ENCODE measurements at places on chromosomes 1 and 21.

DNA sequence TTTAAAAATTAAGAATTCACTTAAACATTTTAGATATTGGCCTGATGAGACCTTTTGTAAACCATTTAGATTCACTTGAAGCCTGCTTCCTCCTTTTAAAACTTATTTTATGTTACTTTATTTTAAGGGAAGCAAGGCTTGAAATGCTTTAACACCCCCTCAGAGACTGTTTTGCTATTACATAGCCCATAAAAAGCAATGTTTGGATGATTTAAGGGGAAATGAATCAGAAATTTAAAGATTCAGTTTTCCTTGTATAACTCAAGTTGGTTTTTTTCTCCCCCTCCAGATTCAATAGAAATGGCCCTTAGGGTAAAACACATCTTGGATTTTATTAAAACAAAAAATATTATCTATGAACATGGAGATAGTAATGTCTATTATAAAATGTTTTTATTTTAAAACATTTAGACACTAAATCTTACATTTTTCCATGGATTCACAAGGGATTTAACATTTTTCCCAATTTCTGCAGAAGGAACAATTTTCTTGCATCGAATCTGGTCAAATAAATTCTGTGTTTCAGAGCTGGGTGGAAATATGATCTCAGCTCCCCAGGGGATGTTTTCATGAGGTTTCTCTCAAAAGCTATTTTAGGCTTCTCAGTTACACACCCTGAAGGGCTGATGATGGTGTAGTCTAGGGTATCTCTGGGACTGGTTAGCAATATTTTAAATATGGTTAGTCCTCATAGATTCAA, 69.3 kb upstream of the WARS2 start:
- DNase-seq, result no peak

DNA sequence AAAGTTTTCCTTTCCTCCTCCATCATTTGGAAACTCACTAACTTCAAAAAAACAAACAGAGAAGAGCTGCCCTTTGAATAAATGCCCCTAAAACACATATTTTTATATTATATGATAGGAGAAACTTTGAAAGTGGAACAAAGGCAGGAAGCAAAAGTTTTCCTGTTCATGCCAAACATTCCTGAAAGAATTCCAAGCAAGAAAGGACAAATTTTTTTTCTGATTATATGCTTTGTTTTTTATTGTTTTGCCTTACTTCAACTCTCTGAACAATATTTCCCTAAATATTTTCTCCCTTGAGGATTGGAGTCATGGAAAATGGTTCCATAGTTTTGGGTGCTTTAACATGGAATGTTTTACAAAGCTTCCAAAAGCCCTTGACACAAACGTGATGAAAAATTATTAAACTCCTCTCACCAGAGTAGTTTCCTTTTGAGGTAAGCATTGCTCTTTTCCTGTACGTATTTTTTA, 638.5 kb upstream of the CAMK1G start:
- no peak for DNase-seq

DNA sequence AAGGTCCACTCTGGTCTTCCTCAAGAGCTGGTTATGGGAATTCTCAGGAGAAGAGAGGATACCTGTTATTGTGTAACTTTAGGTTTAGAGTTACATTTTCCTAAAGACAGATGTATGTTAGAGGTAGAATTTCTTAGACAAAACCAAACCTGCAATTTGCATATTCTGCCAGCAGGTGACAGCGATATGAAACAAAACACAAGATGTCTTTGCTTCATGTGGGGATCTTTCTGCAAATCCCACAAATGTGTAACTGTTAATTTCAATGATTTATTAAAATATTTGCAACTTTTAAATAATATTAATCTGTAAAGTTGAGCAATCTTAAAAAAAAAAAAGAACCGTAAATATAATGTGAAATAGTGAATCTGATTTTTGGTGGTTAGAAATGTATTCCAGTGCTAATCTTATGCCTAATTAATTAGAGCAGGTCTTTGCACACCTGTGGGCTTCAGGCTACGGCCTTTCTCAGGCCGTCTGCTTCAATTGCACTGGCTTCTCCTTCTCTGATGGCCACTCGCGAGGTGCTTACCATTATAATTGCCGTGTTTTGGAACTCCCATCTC, 33.4 kb downstream of the FAM78B start:
- DNase-seq, result no peak

- no peak for DNase-seq
Measured at GRCh38 chr21:45995686-45996179, 14.2 kb downstream of the COL6A1 start.

DNA sequence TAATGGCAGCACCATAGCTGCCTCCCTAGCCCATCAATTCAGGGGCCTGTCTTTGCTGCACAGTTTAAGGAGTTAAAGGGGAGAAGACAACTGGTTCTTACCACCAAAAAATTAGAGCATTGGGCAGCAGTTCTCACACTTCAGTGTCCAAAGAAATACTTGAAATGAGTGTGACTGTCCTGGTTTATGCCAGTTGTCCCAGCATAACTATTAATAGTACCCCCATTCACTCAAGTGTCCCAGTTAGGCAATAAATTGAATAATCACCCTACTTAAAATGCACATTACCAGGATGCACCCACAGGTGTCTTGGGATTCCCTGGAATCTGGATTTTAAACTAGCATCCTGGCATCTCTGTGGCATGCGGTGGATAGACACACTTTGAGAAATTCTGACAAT, 51.1 kb downstream of the FAM163A start:
- no peak for DNase-seq
